ENCODE measurements at places on chromosomes 5 and 9.

GRCh38 chr9:133354766-133355165 is 1.5 kb downstream of the SURF1 start:
- no peak for DNase-seq

DNA sequence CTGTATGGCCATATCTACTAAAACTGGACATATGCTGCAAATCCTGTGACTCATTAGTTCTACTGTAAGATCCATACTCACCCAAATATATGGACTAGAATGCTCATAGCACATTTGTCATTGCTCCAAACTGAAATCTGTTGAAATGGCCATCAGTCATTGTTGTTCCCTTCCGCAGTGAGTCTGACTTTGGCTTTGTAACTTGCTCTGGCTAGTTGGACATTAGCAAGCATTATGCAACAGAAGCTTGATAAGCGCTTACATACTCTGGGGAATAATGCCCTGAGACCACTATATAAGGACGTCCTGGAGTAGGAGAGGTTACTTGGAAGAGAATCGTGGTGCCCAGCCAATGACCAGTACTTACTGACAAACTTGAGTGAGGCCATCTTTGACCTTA is 9.0 kb downstream of the KIAA1958 start:
- no peak for DNase-seq

- DNase-seq, result no peak
Observed at GRCh38 chr9:135819905-135820304, 87.4 kb downstream of the CAMSAP1 start.

- DNase-seq, result no peak
Observed at GRCh38 chr9:79687131-79687447, 115.3 kb downstream of the TLE4 start.

DNA sequence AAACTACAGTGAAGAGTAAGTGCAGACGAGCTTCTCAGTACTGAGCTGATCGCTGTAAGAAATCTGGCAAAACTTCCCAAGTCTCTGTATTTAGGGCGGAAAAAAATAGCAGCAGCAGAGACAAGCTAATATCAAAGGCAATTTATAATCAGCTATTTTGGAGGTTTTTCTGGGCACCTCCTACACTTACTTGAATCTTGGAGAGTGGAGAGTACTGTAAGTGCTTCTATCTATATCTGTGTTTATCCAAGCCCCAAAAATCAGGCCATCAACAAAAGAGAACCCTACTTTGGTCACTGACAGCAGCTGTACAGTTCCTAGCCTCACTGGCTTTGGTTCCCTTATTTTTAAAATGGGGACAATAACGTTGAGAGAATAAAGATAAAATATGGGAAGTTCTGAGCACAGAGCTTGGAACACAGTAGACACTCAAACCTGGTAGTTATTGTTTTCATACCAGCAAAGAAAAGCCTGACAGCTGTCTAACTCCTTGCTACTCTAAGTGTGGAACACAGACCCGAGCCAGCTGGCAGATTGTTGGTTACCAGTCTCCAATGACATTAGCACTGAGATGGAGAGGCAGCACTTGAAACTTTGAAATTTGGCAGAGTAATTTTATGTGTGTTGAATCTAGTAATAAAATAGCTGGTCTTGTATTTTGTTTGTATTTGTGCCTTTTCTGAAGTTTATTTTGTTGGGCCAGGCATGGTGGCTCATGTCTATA is 96.0 kb upstream of the SLC28A3 start:
- DNase-seq, result no peak
